ENCODE measurements at places on chromosomes 3 and 15.

GRCh38 chr3:15929944-15930571 is 132.3 kb upstream of the ANKRD28 start:
- DNase-seq, result no peak

GRCh38 chr15:84811828-84812227 is 5.3 kb upstream of the ALPK3 start:
- DNase-seq, result peak; percentile 17

GRCh38 chr3:21991061-21991460 is 240.1 kb upstream of the ZNF385D start:
- no peak for DNase-seq

DNA sequence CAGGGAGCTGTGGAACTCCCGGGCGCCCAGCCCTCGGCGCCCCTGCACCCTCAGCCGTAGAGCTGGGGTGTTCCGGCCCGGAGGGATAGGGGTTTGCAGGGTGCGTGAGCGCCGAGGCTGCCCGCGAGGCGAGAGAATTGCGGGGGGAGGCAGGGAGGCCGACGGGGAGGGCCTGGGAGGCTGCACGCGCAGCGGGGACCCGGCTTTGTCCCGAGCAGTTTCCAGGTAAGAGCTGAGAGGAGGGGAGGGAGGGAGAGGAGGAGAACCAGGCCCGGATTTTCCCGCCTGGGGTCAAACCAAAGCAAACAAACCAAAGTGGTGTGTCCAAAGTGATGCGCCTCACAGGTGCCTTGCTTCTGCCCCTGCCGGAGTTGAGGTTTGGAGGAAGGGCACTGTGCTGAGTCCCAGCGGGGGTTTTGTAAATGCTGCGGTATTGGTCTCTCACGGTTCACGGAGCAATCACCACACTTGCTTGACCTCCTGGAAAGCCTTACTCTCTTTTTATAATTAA is 146.4 kb downstream of the TJP1 start:
- DNase-seq, result peak; percentile 36

- DNase-seq, result no peak
Observed at GRCh38 chr3:61177450-61177849, 73.8 kb downstream of the FHIT start.

- DNase-seq, result no peak
Observed at GRCh38 chr15:60647246-60647645, 168.3 kb upstream of the ICE2 start.

DNA sequence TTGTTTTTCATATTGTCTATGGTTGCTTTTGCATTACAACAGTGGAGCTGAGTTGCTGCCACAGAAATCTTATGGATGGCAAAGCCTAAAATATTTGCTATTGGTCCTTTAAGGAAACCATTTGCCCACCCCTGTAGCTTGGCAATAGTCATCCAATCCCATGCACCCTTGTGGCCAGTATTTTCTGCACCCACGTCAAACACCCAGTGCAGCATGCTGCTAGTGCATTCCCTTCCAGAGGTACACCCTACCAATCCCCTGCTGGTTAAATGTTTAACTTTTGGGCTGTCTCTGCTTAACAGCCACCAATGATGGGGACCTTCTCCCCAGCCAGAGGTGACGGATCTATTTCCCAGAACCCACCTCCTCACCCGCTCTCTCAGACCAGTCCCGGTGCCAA is 23.8 kb upstream of the SLC6A11 start:
- no peak for DNase-seq

DNA sequence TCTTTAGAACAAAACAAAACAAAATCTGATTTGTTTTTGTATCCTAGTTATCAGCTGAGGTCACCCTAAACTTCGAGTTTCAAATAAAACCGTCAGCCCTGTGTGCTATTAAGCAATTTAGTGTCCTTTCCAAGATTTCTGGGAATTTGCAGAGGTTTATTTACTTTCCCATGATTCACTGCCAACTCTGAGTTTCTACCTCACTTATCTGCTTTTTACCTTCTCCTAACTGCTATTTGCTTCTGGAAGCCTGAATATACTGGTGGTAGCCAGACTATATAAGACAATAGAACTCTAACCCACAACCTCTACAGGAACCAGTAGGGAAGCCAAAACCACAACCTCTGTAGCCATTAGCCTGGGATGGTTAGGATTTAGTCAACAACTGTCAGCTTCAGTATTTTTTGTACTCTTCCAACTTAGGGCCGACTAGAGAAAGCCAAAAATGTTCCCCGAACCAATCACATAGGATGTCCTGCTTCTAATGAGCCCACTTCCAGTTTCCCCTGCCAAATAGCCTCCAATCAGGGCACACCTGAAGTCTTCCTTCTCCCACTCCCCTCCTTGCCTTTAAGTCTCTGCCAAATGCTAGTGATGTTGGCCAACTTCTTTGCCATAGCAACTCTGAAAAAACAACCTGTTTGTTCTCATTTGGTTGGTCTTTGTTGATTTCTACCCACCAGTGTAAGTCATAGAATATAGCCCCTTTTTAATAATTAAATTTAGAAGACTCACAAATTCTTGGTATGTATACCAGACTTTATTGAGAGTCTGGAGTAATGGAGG is 273.1 kb downstream of the ULK4 start:
- no peak for DNase-seq

GRCh38 chr3:4438296-4438695 is 28.8 kb downstream of the SUMF1 start:
- DNase-seq, result no peak

DNA sequence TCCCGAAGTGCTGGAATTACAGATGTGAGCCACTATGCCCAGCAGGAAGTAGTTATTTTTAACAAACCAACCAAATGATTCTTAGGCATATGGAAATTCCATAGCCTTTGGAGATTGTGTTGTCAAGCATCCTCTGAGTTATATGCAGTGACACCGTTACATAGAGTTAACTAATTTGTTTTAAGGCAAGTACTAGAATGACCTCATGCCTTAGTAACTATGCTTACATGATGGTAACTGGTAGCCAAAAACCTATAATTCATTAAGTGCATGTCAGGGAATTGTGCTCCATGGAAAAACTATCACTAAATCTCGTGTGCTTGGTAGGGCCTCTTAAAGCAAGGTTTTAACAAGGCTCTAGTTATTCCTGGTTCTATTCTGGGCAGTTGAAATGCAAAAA is 392.8 kb downstream of the TUSC7 start:
- no peak for DNase-seq

GRCh38 chr3:30314757-30315325 is 291.6 kb upstream of the TGFBR2 start:
- no peak for DNase-seq

DNA sequence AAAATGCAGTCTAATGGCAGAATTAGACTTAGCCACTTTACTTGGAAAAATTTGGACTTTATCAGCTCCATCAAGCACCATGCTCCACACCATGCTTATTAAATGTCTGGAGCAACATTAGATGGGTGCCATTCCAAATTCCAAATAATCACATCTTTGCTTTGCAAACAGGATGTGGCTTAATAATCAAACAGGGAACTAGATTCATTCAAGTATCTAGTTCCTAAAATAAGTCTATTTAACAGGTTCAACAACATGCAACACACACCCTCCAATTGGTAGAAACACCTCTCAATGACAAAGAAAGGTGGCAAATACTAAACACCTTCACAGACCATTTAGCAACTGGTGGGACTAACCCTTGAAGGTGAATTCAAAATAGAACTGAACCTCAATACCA is 3.5 kb downstream of the HEXA start:
- DNase-seq, result no peak

DNA sequence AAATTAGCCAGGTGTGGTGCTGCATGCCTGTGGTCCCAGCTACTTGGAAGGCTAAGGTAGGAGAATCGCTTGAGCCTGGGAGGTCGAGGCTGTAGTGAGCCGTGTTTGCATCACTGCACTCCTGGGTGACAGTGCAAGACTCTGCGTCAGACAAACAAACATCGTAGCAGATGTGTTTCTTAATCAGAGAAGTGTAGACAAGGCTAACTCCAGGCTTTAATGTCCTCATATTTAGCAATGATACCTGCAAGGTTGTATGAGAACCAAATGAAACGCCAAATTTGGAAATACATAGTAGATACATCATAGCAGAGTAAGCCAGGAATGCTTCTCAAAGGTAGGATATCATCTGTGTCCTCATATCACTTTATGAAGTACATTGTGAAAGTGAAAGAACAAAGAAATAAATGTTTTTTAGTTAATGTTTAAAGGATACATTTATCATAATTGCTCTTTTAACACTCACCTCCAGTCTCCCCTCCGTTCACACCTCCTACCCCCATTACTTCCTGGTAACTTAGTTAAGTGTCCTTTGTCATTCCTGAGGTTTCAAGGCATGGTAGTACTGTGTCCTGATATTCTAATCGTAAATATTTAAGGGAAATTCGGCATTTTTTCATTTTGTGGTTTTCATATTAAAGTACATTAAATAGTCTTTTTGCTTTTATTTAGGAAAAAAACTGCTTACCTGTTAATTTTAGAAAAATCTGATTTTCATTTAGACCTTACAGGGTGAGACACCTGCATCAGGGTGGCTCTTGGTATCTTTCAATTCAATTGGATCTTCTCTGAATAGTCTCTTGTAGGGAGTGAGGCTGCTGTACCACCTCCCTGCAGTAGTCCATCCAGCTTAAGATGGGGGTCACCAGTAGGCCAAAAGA is 96.1 kb downstream of the OPA1 start:
- DNase-seq, result no peak

DNA sequence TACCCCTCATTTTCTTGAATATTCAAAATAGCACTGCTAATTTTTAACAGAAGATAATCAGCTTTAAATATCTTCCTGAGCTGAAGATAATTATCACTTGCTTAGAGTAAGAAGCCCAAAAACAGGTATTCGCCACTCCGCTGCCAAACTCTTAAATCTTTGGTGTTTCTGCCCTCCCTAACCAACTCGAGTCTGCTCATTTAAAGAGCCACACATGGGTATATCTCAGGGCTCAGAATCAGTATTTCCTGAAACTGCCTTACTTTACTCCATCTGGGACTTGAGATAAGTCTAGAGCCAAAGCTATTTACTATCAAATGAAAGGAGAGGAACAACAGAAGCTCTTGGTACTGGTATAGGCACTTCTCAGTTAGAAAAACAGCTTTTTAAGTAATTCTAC is 10.8 kb downstream of the PDCD10 start:
- DNase-seq, result no peak

DNA sequence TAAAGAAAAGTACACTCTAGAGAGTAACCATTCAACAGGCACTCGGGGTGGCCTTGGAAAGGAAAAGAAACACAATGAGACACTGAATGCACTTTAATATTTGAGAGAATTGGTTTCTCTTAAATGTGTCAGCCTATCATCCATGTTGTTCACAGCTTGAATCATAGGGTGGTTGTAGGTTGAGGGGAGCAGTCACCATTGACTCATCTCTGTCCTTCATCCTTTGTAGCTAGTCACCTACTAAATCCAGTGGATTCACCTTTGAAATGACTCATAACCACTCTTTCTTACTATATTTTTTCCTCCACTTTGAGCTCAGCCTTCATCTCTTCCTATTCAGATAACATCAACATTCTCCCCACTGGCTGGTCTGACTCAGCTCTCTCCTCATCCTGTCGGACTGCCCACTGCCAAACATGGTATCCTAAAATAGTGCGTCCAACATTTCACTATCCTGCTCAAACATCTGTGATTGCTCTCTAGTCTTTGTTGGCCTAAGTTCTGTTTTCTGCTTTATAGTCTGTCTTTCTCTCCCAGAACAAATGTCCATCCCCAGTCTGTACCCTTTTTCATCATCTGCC is 182.7 kb upstream of the GADL1 start:
- DNase-seq, result no peak

GRCh38 chr15:70478251-70478990 is 284.9 kb downstream of the UACA start:
- DNase-seq, result no peak

- DNase-seq, result no peak
Observed at GRCh38 chr15:27486683-27487647, 516.0 kb downstream of the GABRG3 start.

GRCh38 chr15:73954188-73955145 is 28.2 kb downstream of the LOXL1 start:
- DNase-seq, result no peak

GRCh38 chr3:134314588-134315285 is 59.5 kb downstream of the AMOTL2 start:
- DNase-seq, result peak; percentile 34

DNA sequence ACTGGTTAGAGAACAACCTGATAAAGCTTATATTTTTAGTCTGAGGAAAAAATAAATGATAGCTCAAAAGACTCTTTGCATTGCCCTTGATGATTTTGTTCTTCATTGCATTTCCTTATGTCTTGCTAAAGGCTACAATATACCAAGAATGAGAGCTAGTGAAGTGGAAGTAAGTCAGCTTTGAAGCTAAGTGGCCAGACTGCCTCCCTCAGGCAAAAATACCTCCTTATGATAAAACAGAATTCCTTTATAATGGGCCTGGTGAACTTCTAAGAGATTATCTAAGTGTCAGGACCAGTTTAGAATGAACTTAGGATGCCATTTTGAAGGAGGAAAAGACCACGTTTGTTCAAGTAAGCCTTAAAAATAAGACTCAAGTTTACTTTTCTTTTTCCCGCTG is 678.4 kb downstream of the ROBO2 start:
- no peak for DNase-seq

DNA sequence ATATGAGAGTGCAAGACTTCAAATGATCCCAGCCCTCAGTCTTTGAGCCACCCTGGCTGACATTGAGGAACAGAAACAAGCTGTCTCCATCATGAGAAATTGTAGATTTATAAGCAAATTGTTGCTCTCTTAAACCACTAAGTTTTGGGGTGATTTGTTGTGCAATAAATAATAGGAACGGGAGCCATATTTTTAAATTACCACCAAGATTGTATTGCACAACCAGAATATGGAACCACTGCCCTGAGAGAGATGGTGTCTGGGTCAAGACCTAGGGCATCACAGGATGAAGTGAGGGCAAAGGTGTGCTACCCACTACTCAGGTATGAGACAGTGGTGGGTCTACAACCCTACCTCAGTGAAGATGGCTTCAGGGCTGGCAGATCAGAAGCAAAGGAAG is 2.3 kb upstream of the CFAP92 start:
- DNase-seq, result no peak

DNA sequence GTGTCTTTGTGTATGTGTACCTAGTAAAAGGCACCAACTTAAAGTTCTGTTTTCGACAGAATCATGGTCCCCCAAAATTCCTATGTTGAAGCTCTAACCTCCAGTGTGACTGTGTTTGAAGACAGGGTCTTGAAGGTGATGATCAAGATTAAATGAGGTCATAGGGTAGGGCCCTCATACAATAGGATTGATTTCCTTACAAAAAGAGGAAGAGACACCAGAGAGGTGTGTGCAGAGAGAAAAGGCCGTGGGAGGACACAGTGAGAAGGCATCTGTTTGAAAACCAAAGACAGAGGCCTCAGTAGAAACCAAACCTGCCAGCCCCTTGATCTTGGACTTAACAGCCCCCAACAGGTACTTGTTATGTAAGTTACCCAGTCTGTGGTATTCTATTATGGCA is 52.0 kb upstream of the CORO2B start:
- DNase-seq, result no peak
